ENCODE measurements at places on chromosomes 2 and 18.

DNA sequence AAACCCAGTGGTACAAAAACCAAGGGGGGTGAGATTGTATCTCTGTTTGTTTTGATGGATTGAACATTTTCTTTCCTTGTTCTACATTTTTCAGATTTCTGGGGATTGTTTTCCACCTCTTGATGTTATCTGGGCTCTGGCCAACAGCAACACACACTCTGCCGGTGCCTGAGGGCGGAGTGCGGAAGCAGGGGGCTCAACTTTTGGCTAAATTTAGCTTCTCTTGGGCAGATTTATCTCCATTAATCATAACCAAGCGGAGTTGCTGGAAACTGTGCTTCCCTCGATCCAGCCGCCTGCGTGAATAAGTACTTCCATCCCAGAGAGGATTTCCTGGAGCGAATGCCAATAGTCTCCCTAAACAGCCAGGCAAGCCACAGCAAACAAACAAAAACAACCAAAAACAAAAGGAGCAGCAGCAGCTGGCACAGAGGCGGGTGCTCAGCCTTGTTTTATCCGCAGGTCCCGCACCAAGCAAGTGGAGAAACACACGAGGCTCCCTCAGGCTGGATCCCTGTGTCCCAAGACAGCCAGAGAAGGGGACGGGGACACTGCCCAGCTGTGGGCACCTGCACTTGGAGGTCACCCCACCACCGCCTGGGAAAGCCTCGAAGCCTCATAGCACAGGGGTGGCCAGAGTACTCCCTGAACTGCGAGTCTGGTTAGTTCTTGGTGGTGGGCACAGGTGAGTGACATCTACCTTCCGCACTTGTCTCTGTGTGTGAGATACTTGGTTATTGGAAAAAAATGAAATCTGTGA lies 143.4 kb downstream of the NDUFA10 start:
- DNase-seq = no peak

DNA sequence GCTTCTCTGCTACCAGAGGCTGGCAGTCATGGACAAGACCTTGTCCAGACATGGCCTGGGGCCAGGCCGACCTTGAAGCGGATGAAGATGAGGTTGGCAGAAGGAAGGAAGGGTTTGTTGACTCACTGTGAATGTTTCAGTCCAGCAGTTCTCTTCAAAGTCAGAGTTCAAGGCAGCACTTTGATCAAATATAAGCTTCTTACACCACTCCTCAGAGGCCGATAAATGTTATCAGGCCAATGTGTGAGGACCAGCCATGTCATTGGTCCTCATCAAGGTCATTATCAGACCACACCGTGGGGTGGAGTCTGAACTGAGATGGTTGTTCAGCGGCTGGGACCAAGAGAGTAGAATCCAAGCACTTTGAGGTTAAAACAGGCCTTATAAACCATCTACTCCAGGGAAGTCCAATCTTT lies 35.5 kb downstream of the QPCT start:
- no peak for DNase-seq

DNA sequence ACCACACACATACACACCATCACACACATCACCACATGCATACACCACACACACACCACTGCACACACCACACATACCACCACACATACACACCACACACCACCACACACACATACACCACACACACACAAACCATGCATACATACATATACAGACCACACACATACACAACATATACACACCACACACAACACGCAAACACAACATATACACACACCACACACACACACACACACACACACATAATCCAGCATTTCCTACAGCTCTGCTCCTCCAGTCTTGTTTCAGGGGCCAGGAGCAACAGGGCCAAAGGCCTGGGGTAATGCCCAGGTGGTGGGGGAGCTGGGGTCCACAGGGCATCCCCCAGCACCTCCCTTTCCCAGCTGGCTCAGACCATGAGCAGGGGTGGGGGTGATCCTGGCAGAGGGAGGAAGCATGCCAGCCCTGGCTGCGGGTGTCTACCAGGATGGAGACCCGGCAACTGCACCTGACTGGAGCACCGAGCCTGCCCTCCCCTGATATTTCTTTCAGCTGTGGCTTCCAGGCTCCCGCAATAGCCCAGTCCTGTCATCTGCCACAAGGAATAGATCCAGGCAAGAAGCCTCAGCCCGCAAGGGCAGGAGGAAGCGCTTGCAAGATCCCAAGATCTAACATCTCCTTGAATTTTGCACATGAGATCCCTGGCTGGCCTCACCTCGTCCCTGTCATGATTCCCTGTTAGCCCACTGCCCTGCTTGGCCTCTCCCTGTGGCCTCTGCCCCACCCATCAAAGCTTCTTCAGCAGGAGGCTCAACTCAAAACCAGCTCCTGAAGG lies 196.9 kb downstream of the TNS1 start:
- no peak for DNase-seq

DNA sequence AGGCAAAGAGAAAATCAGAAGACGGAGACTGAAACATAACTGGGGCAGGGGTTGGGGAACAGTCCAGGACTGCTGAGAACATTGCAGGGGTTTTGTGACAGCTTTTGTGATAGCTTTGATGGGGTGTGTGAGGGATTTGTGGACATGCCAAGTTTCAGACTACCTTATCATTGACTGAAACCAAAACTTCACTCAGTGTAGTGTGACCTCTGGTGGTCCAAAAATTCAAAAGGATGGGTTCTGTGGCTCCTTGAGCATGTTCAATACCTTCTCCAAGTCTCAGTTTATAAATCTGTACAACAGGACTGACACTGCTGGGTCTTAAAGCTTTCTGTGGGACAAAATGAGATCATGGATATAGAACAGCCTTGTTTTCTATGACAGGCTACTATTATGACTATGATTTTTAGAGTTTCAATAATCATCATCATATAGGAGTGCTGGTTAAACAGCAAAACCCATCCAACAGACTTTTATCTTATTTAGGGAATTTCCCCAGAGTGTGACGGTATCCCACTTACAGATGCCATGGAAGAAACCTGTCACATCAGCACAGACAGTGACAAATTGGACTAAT lies 259.2 kb upstream of the SLC14A2 start:
- no peak for DNase-seq

GRCh38 chr18:37175727-37176620 lies 347.0 kb downstream of the KIAA1328 start:
- no peak for DNase-seq

- no peak for DNase-seq
These were observed 11.1 kb downstream of the COLEC12 start for GRCh38 chr18:489244-490023.

DNA sequence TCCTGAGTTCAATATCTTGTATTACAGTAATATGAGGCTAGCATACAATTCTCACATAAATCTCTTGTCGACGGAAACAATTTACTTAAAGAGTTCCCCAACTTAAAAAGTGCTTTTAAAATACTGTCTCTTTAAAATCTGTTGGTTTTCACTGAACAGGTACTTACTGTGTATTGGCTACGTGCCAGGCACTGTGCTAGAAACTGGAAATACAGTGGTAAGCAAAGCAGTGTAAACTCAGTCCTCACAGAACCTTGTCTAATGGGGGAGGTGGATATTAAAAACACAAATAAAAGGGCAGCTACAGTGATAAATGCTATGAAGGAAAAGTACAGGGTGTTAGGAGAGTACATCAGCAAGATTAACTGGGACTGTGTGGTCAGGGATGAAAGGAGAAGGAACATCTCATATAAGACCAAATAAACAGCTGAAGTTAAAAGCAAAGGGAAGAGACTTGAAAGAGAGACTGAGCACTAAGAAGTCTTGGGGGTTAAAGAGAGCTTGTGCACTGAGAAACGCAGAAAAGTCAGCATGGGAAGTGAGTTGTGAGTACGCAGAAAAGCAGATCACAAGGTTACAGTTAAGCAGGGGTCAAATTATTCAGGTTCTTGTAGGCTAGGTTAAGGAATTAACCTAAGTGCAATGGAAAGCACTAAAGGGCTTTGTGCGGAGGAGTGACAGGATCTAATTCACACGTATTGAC lies 52.5 kb downstream of the USP40 start:
- no peak for DNase-seq

DNA sequence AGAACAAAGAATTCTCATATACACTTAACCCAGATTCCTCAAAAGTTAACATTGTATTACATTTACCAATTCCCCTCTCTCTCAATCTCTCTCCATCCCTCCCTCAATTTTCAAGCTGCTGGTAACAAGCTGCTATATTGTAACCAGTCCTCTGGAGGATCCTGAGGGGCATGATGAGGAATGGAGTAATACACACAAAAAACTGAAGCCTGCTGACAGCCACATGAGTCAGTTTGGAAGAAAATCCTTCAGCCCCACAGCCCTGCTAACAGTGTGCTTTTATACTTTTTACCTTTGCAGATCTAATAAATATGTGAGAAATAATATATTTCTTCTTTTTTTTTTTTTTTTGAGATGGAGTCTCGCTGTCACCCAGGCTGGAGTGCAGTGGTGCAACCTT lies 165.7 kb upstream of the RAB12 start:
- DNase-seq = no peak

GRCh38 chr2:2993172-2993692 lies 384.4 kb downstream of the EIPR1 start:
- DNase-seq = no peak

- DNase-seq = no peak
These were observed 993.9 kb upstream of the POU3F3 start for GRCh38 chr2:103860016-103860415.

GRCh38 chr2:159933040-159933726 lies 129.2 kb downstream of the PLA2R1 start:
- DNase-seq = no peak

DNA sequence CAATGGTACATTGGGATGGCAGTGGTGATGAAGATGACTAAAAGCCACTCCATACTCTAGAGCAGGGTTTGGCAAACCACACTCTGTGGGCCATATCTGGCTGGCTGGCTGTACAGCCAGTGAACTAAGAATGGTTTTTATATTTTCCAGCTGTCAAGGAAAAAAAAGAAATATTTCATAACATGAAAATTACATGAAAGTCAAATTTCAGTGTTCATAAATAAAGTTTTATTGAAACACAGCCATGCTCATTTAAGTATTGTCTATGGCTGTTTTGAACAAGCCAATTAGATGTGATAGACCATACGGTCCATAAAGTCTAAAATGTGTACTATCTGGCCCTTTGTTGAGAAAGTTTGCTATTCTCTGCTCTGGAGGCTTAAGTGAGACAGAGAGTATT lies 1.5 kb downstream of the TTC21B start:
- DNase-seq = no peak

DNA sequence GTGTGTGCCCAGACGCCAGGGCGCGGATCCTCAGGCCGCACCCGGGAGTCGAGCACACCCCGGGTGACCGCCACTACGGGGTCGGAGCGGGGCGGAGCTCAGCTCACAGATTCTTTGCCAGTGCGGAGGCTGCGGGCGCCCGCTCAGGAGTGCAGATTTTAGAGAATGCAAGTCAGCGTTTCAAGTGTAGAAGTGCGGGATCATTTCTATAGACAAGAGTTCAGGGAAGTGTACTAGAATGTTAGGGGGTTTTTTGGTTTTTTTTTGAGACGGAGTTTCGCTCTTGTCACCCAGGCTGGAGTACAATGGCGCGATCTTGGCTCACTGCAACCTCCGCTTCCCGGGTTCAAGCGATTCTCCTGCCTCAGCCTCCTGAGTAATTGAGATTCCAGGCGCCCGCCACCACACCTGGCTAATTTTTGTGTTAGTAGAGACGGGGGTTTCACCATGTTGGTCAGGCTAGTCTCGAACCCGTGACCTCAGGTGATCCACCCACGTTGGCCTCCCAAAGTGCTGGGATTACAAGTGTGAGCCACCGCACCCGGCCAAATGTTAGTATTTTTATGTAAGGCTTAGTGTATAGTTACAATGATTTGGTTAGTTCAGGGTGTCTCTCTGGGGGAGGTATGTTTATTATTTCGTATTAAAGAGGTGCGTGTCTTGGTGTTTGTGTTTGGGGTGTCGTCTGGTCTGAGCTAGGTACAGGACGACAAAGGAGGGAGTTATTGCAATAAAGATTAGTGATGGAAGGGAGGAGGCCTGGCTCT lies 619 bp upstream of the FAM168B start:
- no peak for DNase-seq

DNA sequence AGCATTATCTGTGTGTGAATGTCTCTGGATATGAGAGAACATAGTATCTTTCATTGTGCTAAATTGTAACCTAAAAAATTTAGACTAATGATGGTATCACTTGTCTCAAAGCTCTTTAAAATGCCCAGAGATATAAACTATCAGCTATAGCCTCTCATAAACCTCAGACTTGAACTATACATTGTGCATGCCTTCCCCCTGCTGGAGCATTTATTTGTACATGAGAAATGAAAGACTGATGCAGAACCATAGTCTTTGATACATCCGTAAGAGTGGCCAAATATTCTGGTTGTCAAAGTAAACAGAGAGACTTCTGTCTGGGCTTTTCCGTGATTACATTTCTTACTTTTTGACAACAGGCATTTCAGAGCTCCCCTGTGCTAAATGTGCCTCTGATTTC lies 71.9 kb upstream of the CCDC68 start:
- no peak for DNase-seq

GRCh38 chr2:43948370-43948769 lies 47.4 kb downstream of the LRPPRC start:
- DNase-seq = no peak

GRCh38 chr2:224466304-224466895 lies 64.5 kb upstream of the FAM124B start:
- DNase-seq = no peak

DNA sequence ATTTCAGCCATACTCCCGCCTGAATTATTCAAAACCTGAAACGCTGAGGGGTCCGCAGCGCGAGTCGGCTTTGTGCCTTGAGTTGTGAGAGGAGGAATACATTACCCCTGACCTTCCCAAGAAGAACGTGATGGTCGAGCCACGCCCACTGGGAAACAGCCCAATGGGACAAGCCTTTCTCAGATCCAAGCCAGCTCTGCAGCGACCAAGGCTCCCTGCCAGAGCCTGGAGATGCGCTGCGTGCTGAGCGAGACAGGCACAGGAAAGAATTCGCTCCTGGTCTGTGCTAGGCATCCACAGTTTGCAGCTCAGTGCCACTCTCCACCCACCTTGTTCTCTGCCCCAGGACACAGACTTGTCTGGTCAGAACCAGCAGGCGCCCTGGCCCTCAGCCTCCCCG lies 74.1 kb upstream of the GLI2 start:
- no peak for DNase-seq

DNA sequence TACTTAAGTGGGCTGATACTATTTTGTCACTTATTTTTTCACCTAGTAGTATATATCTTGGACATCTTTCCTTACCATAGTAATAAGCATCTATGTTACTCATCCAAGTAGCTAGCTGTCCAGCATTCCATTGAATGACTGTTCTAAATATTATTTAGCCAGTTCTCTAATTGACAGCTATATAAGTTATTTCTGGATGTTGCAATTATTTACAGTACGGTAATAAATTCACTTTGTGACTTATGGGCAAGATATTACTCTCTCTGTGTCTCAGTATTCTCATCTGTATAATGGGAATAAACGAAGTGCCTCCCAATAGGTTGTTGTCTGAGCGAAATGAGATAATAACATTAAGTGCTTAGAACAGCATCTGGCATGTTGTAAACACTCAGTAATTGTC lies 46.6 kb upstream of the AGAP1 start:
- no peak for DNase-seq

GRCh38 chr2:3289526-3289925 lies 88.1 kb downstream of the EIPR1 start:
- no peak for DNase-seq

GRCh38 chr2:159177957-159178356 lies 108.5 kb downstream of the WDSUB1 start:
- no peak for DNase-seq

- DNase-seq = no peak
These were observed 59.7 kb downstream of the VAPA start for GRCh38 chr18:9973470-9973869.

- DNase-seq = no peak
These were observed 56.0 kb downstream of the LBH start for GRCh38 chr2:30287190-30287840.
